ENCODE measurements at places on chromosomes 1 and 21.

GRCh38 chr1:162292422-162292849 is 84.2 kb downstream of the SPATA46 start:
- no peak for DNase-seq

- DNase-seq: no peak
These were observed 352.3 kb upstream of the B3GALT2 start for GRCh38 chr1:193538680-193539079.

DNA sequence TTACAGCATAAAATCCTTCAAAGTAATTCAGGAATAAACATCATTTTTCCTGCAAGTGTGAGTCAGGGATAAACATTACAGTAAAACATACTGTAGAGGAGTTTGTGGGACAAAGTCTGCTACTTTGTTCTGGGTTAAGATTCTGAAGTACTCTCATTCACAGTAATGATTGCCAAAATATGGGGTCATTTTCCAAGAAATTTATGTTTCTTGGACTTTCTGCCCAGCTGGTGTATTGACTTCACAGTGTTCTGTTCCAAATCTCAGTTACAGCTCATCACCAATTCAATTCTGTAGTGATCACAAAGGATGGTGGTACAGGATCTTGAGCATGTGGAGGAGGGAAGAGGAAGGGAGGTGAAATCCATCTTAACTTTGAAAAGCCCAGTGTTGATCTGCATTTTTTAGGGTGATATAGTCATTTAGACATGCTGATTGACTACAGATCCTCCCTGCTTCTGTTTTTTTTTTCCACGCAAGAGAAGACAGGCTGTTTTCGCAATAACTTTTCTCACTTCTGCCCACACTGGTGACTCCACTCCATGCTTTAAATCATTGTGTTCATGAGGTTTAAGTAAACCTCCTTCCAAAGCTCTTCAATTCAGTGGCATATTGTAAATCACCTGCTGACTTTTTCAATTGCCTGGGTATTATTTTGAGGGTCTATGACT is 60.4 kb upstream of the C1orf53 start:
- DNase-seq: no peak

GRCh38 chr1:201427963-201428362 is 6.4 kb upstream of the TNNI1 start:
- no peak for DNase-seq

DNA sequence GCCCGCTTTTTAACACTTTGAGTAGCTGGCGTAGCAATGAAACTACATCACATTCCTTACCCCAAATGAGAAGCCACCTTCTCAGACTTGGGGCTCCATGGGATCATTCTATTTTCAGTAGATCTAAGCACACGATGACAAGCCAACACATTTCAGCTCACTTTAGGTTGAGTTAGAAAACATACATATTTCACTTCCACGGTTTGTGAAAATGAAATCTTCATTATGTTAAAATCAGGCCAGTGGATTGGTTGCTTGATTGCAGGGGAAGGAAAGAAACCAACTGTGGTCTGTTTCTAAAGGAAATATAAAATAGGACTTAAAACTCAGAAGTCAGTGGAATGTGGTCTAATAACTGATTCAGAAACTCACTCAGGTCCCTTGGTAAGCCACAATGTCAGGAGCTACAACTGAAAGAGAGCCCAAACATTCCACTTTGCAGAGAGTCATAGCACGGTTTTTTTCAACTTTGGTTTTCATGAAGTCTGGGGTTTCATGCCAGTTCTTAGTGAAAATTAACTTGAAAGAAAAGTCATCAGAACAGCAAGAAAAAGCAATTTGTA is 82.3 kb upstream of the TIAM1 start:
- DNase-seq: no peak

DNA sequence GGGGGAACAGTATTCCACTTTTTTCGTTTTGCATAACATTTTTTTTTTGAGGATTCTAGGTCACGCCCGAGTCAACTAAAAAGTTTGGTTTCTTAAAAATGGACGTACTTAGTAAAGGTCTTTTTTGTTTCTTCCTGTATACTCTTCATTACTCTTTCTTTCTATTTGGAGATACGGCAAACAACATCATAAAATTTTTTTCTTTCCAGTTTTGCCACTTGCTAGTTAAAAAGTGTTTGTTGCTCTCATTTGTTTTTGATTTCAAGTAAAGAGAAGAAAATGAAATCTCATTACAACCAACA is 788 bp upstream of the MPC2 start:
- DNase-seq: no peak

DNA sequence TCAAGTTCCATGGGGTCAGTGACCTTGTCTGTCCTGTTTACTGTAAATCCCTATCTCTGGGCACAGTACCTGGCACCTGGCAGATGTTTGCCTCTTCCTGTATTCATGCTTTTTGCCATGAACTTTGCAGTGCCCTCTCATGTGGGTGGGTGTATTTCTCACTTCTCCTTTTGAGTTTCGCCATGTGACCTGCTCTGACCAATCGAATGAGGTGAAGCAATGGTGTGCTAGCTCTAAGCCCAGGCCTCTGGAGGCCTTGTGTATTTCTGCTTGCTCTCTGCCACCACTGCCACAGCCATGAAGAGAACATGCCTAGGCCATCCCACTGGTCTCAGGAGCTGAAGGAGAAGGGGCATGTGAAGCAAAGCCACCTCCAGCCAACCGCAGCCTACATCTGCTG is 185.5 kb upstream of the ZC3H12A start:
- DNase-seq: no peak

- DNase-seq: no peak
These were observed 99.5 kb upstream of the BMP8A start for GRCh38 chr1:39391691-39392679.

- DNase-seq: no peak
These were observed 348.7 kb downstream of the CHRM3 start for GRCh38 chr1:239735111-239735510.
